ENCODE measurements at places on chromosomes 6 and 20.

DNA sequence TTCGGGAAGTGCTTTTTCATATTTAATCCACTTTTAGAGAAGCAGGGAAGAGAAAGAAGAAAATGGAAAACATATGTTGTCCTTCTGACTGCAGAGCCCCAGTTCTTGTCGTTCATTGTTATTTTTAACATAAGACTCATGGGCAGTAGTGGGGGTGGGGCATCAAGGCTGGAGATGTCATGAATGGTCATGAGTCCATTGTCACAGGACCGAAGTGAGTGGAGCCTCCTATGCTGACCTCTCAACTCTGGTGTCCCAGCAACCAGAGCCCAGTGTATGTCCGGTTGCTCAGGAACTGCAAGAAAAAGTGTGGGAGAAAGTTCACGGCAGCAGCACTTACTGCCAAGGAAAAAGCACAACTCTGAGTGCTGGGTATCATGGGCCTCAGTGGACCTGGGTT is 108.6 kb downstream of the BANF2 start:
- DNase-seq = no peak

GRCh38 chr6:87979737-87980136 is 67.9 kb upstream of the SPACA1 start:
- DNase-seq = no peak

- no peak for DNase-seq
Observed at GRCh38 chr6:147961481-147962141, 381.0 kb upstream of the SASH1 start.

GRCh38 chr6:102458990-102459389 is 1065.5 kb downstream of the GRIK2 start:
- no peak for DNase-seq

DNA sequence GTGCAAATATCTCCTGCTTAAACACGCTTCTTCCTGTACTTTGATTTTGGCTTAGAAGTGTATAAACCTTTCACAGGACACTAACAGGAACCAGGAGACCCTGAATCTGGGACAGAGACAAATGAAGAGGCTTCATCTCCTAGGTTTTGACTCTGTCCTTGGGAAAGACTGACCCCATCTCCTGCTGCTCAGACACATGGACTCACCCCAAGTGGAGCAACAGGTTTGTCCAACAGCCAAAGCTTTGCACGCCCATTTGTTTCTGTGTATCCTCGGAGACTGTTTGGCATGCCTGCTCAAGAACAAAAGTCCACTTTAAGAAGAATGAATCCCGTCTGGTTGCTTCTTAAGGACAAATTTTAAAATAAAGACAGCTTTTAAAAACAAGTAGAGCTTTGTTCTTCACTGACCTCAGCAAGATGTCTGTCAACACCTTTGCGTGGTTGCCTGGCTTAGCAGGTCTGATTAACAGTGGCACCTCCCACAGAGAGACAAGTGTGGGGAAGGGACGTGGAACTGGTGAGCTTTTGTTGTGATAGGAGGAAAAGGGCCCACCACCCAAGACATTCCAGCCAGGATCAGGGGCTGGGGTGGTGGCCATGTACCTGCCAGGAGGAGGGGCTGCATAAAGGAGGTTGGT is 202.6 kb downstream of the SOD2 start:
- no peak for DNase-seq

DNA sequence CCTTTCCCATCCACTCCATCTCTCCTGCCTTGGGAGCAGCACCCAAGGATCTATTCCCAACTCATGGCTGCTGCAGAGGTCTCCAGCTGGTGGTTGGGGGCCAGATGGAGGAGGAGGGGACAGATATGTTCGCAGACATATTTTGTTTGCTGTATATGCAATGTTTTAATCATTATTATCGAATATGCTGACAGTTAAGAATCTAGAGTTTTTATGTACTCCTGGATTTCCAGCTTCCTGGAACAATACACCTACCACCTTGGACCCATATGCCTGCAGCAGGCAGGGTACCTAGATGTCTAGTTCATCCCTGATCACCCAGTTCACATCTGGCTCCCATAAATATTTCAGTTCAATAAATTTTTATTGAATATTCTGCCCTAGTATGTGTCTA is 9.0 kb downstream of the FAM110A start:
- DNase-seq = no peak

DNA sequence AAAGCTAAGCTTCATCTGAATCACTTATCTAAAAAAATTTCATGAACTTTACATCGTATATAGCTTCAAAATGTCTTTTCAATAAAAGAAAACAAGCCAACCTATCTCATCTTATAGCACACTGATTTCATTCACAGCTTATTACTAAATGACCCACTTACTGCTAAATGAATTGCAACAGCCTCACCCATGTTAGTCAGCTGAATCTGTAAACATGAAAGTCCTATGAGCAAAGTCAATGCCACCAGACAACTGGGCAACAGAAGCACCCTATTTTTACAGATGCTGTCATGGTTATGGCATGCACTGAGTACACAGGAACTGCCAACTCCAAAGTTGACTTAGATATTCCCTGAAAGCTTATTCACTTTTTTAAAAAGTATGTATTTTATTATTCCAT is 41.2 kb upstream of the DST start:
- no peak for DNase-seq

DNA sequence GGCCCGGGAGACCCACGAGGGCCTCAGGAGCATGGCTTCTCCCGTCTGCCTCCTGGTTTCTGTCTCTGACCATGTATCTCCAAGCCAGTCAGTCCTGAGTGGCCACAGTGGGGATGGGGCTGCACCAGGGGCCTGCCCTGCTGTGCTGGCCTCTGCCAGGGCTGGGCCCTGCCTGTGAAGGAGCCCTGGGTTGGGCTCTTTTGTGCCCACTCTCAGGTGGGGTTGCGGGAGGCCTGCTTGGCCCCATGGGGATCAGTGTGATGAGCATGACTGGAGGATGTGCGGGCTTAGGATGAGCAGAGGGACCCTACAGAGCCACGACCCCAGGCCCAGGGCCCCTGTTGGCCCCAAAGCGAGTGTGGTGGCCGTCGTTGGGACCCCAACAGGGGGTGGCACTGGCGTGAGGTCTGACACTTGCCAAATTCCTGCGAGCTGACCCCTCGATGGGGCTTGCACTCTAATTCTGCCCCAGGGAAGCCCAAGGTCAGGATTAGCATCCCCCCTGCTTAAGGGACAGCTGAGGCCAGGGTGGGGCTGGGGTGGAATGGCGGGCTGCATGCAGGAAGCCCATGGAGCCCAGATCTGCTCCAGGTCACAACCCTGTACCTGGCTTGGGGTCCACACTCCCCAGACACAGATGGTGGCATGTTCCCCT is 90.0 kb upstream of the BHLHE23 start:
- no peak for DNase-seq

DNA sequence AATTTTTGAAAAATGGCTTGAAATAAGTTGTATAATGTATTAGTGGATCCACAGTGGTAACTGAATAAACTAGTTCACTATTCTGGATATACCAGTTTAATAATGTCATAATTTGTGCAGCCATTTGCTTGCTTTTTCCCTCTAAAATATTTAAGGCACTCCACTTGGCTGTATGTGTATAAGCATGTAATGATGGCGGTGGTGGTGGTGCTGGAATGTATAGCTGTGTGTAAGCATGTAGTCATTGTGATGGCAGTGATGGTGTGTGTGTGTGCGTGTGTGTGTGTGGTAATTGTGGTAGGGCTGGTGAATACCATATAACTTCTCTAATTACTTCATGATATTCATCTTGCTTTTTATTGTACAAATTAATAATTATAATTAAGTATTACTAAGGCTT is 89.2 kb upstream of the HIVEP1 start:
- no peak for DNase-seq

DNA sequence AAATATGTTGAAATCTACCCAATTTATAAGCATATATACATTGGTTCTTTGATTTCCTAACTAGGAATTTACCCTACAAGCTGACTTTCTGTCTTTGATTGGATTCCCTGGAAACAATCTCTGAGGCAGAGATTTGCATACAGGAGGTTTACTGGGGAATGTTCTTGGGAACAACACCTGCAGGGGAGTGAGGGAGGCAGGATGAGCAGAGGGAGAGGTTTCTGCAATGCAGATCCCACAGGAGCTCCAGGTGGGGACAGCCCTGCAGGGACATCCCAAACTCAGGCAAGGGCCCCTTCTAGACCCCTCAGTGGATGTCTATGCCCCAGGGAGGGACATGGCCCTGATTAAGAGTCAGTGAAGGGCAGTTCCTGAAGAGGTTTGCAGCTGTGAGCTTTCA is 95.2 kb upstream of the CCDC167 start:
- DNase-seq = no peak

- no peak for DNase-seq
Observed at GRCh38 chr20:38373231-38373867, 27.1 kb downstream of the LBP start.

GRCh38 chr6:136895901-136896300 is 26.2 kb upstream of the SLC35D3 start:
- DNase-seq = no peak

GRCh38 chr6:142507065-142507464 is 205.3 kb downstream of the ADGRG6 start:
- no peak for DNase-seq

- DNase-seq = no peak
Observed at GRCh38 chr20:62030357-62030756, 35.3 kb downstream of the TAF4 start.

- DNase-seq = no peak
Observed at GRCh38 chr20:20823476-20823881, 111.0 kb upstream of the RALGAPA2 start.

Measured in stimulated activated CD8-positive, alpha-beta memory T cell treated with anti-CD3 and anti-CD28 coated beads, Interleukin-7, amount 100 ng/mL, for 48 hours (primary cell).